ENCODE measurements at places on chromosomes 13 and 19.
A peak's percentile ranks its signal among the peaks of the same experiment; 100 is the strongest.

- no peak for DNase-seq
Observed at GRCh38 chr13:27474751-27475268, 24.4 kb upstream of the MTIF3 start.

DNA sequence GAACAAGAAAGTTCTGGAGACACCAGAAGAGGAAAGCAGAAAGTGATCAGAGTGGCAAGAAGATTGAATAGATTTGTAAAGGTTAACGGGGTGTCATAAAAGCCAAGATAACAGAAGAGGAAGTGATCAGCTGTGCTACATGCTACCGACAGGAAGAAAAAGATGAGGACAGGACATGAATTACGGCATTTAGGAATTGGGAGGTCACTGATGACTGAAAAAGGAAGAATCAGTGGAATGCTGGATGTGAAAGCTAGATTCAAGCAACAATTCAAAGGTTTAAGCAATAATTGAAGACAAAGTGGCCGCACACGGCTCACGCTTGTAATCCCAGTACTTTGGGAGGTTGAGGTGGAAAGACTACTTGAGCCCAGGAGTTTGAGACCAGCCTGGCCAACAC is 15.1 kb downstream of the ZNF160 start:
- no peak for DNase-seq

GRCh38 chr13:29005763-29006120 is 185.6 kb downstream of the MTUS2 start:
- DNase-seq, result no peak

DNA sequence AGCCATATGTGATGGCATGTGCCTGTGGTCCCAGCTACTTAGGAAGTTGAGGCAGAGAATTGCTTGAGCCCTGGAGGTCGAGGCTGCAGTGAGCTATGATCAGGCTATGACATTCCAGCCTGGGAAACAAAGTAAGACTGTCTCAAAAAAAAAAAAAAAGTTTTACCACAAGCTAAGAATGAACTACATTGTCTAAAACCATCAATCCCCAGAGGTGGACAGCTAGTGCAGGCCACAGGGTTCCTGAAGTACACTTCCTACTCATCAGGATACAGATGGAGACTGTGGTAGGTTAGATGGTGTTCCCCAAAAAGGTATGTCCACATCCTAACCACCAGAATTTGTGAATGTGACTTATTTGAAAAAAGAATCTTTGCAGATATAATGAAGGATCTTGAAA is 63.5 kb upstream of the DOCK9 start:
- no peak for DNase-seq

- no peak for DNase-seq
Observed at GRCh38 chr19:48332351-48332661, 7.0 kb downstream of the EMP3 start.

- no peak for DNase-seq
Observed at GRCh38 chr13:98495627-98496478, 81.1 kb downstream of the STK24 start.

GRCh38 chr13:99228737-99229691 is 28.4 kb downstream of the UBAC2 start:
- no peak for DNase-seq

- DNase-seq, result no peak
Observed at GRCh38 chr19:8392017-8392591, 1.9 kb downstream of the RAB11B start.

- no peak for DNase-seq
Observed at GRCh38 chr19:45657520-45658167, 10.4 kb upstream of the GIPR start.

DNA sequence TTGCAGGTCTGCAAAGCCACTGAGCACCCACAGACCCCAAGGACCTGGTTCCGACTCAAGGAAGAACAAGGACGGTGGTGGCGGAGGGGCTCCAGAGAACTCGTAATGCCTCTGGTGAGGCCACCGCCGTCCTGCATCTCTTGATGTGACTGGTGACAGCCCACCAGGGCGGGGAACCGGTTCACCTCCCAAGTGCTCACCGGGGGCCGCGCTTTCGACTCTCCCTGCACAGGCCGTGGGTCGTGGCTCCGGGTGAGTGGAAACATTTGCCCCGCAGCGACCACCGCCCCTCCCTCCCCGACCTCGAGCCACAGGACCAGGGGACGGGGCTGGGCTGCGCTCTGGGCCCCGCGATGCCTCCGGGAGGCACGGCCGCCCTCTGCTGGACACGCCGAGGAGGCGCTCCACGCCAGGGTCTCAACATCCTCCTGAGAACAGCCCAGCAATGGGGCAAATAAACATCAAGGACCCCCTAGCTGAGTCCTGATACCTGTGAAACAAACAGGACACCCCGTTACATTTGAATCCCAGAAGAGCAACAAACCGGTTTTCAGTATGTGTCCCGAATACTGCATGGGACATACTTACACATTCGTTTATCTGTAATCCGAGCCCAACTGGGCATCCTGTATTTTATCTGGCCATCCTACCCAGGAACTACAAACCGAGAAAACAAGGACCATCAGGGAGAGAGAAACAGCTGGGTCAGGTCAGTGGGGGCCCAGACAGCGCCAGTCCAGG is 3.9 kb upstream of the PLPP2 start:
- peak; percentile 9 for DNase-seq

- no peak for DNase-seq
Observed at GRCh38 chr13:50679321-50679720, 164.2 kb downstream of the DLEU7 start.

DNA sequence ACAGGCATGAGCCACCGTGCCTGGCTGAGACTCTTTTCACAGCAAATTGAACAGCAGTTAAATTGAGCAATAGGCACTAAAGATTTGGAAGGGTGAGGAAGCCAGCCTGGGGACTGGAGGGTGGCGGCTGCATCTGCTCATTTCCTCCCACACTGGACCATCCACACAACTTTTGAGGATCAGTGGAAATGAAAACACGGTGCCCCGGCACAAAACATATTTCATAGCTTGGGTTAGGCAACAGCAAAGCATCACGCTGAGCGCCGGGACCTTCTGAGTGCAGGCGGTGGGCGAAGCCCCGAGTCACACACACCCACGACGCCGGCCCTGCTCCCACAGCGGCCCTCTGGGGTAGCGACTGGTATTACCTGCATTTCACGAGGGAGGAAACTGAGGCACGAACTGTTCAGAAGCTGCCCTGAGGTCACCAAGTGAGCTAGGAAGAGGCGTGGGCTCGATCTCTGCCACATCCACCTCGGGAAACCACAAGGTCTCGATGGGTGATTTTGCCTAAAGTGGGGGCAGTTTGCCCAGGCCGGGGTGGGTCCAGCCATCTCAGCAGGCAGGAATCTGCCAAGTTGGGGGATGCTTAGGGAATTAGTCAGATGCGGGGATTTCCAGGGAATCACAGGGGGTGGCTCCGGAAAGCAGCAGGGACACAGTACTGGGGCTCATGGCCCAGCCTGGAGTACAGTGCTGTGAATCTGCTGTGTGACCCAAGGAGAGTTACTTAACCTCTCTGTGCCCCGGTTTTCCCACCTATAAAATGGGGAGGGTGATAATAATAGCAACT is 3.5 kb upstream of the SBNO2 start:
- no peak for DNase-seq

DNA sequence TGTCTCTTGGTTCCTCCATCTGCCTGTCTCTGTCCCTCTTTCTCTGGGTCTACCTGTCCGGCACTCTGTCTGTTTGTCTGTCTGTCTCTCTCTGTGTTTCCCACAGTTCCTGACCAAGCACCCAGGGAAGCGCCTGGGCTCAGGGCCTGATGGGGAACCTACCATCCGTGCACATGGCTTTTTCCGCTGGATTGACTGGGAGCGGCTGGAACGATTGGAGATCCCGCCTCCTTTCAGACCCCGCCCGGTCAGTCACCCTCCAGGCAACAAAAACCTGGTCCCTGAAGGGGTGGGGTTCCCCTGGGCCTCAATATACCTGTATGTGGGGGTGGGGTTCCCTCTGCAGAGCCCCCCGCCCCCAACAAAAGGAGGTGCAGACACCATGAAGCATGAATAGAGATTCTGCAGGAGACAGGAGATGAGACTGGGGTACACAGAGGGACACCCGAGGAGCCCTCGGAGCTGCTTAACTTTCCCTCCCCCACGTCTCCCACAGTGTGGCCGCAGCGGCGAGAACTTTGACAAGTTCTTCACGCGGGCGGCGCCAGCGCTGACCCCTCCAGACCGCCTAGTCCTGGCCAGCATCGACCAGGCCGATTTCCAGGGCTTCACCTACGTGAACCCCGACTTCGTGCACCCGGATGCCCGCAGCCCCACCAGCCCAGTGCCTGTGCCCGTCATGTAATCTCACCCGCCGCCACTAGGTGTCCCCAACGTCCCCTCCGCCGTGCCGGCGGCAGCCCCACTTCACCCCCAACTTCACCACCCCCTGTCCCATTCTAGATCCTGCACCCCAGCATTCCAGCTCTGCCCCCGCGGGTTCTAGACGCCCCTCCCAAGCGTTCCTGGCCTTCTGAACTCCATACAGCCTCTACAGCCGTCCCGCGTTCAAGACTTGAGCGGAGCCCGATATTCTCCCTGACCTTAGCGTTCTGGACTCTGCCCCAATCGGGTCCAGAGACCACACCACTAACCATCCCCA is 2.6 kb upstream of the CACNG7 start:
- DNase-seq, result peak; percentile 45

DNA sequence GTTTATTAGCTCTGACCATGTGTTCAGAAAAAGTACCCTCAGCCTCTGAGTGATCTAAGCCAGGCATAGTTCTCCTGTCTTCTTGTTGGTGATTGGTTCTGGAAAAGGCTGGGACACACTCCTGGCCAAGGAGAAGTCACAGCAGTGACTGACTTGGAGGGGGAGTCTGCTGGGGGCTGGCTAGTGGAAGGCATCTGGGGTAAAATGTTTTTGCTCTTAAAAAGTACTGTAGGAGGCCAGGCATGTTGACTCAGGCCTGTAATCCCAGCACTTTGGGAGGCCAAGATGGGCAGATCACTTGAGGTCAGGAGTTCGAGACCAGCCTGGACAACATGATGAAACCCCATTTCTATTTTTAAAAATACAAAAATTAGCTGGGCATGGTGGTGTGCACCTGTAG is 21.7 kb downstream of the FAM187B start:
- no peak for DNase-seq

GRCh38 chr13:42001580-42001979 is 40.7 kb upstream of the VWA8 start:
- no peak for DNase-seq

GRCh38 chr13:79937771-79938216 is 403.1 kb downstream of the SPRY2 start:
- DNase-seq, result no peak
